ENCODE measurements at places on chromosomes 7 and 10. TPM values are rescaled to one million over a fixed set of nuclear protein-coding genes. Genes with fewer than 3 reads are reported as not detected.

Gene CNPY1
- not detected for total RNA-seq

DNA sequence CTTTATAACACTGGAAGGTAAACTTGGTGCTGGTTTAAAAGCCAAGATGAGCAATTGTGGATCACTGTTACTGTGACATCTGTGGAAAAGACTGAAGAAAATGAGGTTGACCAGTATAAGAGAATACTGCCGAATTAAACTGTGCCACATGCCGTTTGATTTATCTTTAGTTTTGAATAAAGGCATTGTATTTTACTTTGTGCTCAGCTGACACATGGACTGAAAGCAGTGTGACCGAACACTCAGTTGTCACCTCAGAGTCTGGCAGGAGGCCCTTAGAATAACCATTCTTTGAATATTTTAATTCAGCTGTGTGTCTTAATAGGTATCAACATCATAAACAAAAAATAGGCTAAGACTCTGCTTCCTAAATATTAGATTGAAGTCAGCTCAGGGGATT is 133.7 kb upstream of the GJD4 start:
- no peak overlapping the region for H3K4me3 ChIP-seq
- DNase-seq, result no peak
- H3K36me3 ChIP-seq, result no peaks in the 10 kb centered on the region
- no peak overlapping the region for H3K27ac ChIP-seq

DNA sequence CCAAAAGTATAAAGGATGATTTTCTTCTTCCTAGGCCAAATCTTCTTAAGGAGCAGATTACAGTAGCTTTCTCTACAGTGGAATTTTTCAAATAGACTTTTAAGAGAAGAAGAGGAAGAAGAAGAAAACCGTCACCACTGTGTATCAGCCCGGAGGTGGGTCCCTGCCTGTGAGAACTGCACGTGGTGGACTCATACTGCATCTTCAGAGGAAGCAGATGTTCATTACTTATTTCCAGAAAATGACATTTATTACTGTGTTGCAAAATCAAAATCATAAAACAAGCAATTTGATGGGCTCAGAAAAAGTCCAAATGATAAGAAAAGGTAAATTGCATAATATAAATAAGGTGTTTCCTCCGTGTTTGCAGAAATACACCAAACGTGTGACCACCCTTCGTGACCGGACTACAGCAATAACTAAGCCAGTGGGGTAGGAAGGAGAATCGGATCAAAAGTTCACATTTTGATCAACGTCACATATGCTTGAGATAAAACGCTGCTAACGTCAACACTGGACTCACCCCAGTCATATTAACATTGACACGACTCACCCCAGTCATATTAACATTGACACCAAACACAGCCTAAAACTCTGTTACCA is 179.2 kb downstream of the PTPRN2 start:
- no peaks in the 10 kb centered on the region for H3K4me1 ChIP-seq
- peaks cover 3% of the 10 kb centered on the region for H3K27me3 ChIP-seq
- DNase-seq, result no peak
- no peaks in the 10 kb centered on the region for H3K36me3 ChIP-seq

Gene PIK3CG
- 8.9 TPM for total RNA-seq

- no peaks in the 10 kb centered on the region for H3K4me1 ChIP-seq
- H3K27ac ChIP-seq, result no peak overlapping the region
- no peak for DNase-seq
- no peak overlapping the region for H3K4me3 ChIP-seq
- H3K27me3 ChIP-seq, result peaks cover 4% of the 10 kb centered on the region
- no peaks in the 10 kb centered on the region for H3K36me3 ChIP-seq
These were observed 100.1 kb upstream of the UNC5B start for GRCh38 chr10:71112138-71112785.

GRCh38 chr7:29605671-29606070 is 42.0 kb downstream of the PRR15 start:
- no peak overlapping the region for H3K4me3 ChIP-seq
- no peaks in the 10 kb centered on the region for H3K27me3 ChIP-seq
- H3K4me1 ChIP-seq, result no peaks in the 10 kb centered on the region
- DNase-seq, result no peak
- H3K27ac ChIP-seq, result peak overlapping the region; percentile 52

DNA sequence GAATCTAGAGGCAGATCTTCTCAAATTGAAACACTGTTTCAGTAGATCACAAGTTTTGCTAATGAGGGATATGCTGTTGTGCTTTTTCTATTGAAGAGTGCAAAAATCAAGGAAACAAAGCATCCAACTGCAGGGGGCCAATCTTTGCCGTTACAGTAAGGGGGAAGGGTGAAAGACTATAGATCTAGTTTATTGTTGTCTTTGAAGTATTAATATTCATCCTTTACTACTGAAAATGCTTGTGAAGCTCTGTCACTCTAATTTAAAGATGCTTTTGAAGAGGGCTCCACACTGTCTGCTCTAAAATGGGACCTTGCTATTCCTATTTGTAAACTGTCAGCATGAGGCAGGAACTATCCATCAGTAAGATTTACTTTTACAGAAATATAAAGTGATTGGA is 110.3 kb downstream of the MBL2 start:
- H3K27me3 ChIP-seq, result no peaks in the 10 kb centered on the region
- no peak overlapping the region for H3K4me3 ChIP-seq
- no peaks in the 10 kb centered on the region for H3K4me1 ChIP-seq
- H3K36me3 ChIP-seq, result no peaks in the 10 kb centered on the region

GRCh38 chr10:118908557-118909256 is 120.8 kb upstream of the NANOS1 start:
- peaks cover 17% of the 10 kb centered on the region for H3K4me1 ChIP-seq
- DNase-seq, result no peak
- no peaks in the 10 kb centered on the region for H3K36me3 ChIP-seq

Gene FAM237B
- not detected for total RNA-seq

Gene CISD1
- 38.5 TPM for total RNA-seq

- no peak for DNase-seq
- H3K4me3 ChIP-seq, result no peak overlapping the region
- no peaks in the 10 kb centered on the region for H3K4me1 ChIP-seq
- H3K27me3 ChIP-seq, result no peaks in the 10 kb centered on the region
These were observed 352.1 kb downstream of the FRMD4A start for GRCh38 chr10:13978533-13979115.

DNA sequence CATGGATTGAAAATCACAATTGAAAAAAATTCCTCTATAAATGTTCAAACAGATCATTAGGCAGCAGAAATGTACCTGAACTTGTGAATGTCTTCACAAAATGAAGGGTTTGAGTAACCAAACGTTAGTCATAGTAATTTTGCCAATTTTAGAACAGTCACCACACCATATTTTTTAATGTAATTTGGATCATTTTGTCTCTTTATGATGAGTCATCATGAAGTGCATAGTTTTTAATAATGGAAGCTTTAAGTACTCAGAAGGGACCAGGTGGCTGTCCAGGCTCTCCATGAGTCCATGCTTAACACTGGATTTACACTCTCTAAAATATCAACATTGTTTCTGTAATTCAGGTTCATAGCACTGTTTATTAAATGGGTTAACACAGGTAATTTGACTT is 219.2 kb downstream of the ETV1 start:
- H3K27ac ChIP-seq, result no peak overlapping the region
- H3K4me3 ChIP-seq, result no peak overlapping the region
- no peak for DNase-seq
- no peaks in the 10 kb centered on the region for H3K4me1 ChIP-seq

DNA sequence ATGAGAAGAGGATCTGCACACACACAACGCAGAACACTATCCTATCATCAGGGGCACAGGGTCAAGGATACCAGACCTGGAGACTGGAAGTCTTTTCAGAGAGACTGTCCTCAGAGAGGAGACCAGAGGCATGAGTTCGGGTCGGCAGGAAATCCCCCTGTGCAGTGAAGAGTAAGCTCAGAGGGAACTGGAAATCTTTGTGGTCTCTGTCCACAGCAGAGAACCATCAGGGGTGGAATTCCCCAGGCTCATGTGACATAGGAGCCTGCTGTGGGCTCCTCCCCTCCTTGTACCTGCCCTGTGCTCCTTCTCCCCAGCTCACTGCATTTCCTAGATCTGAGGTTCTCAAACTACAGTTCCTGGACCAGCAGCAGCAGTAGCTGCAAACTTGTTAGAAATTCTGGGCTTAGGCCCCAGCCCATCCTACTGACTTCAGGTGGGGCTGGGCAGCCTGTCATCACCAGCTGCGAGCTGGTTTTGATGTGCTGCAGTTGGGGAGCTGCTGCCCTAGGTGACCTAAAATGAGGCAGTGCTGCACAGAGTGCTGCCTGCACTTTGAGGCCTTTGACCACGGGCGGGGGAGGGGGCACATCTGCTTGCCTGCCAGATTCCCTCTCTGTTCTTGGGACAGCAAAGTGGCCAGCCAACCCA is 2.4 kb downstream of the ZMIZ2 start:
- H3K27ac ChIP-seq, result peak overlapping the region; percentile 0
- H3K4me3 ChIP-seq, result no peak overlapping the region
- H3K4me1 ChIP-seq, result peaks cover 38% of the 10 kb centered on the region
- DNase-seq, result no peak

Gene PCGF6
- total RNA-seq, result 7.9 TPM

Gene ACBD7
- total RNA-seq, result not detected

- no peak overlapping the region for H3K4me3 ChIP-seq
- H3K36me3 ChIP-seq, result no peaks in the 10 kb centered on the region
- no peaks in the 10 kb centered on the region for H3K4me1 ChIP-seq
- H3K27me3 ChIP-seq, result no peaks in the 10 kb centered on the region
- no peak for DNase-seq
These were observed 201.4 kb downstream of the FZD1 start for GRCh38 chr7:91465595-91466061.

GRCh38 chr10:100254191-100254590 is 13.2 kb downstream of the CWF19L1 start:
- H3K36me3 ChIP-seq, result peaks cover 70% of the 10 kb centered on the region
- H3K27ac ChIP-seq, result no peak overlapping the region
- DNase-seq, result no peak
- H3K4me3 ChIP-seq, result no peak overlapping the region
- no peaks in the 10 kb centered on the region for H3K27me3 ChIP-seq
- H3K4me1 ChIP-seq, result no peaks in the 10 kb centered on the region

Gene ADAMTS14
- total RNA-seq, result 0.17 TPM

DNA sequence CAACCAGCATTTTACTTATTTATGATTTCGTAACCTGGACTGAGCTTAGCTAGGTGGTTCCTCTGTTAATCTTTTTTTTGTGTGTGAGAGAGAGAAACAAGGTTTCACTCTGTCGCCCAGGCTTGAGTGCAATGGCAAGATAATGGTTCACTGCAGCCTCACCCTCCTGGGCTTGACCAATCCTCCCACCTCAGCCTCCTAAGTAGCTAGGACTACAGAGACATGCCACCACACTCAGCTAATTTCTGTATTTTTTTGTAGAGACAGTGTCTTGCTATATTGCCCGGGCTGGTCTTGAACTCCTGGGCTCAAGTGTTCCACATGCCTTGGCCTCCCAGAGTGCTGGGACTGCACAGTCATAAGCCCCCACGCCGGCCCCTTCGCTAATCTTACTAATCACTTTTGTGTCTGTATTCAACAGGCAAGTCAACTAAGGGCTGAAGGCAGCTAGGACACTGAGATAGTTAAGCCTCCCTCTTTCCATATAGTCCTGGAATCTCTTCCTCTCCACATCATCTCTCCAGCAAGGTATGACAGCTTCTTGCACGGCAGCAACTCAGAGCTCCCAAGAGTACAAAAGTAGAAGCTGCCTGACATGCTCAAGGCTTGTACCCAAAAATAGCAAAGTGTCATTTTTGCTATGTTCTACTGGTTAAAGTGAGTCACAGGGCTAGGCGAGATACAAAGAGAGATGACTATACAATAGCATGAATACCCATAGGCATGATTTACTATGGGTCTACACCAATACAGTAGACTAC is 11.3 kb downstream of the KMT2C start:
- H3K36me3 ChIP-seq, result no peaks in the 10 kb centered on the region
- H3K27me3 ChIP-seq, result no peaks in the 10 kb centered on the region
- H3K27ac ChIP-seq, result peak overlapping the region; percentile 36
- no peak for DNase-seq
- H3K4me1 ChIP-seq, result peaks cover 35% of the 10 kb centered on the region

- no peaks in the 10 kb centered on the region for H3K36me3 ChIP-seq
- H3K27me3 ChIP-seq, result no peaks in the 10 kb centered on the region
- no peaks in the 10 kb centered on the region for H3K4me1 ChIP-seq
- H3K27ac ChIP-seq, result no peak overlapping the region
These were observed 88.2 kb upstream of the IMMP2L start for GRCh38 chr7:111650456-111650999.

DNA sequence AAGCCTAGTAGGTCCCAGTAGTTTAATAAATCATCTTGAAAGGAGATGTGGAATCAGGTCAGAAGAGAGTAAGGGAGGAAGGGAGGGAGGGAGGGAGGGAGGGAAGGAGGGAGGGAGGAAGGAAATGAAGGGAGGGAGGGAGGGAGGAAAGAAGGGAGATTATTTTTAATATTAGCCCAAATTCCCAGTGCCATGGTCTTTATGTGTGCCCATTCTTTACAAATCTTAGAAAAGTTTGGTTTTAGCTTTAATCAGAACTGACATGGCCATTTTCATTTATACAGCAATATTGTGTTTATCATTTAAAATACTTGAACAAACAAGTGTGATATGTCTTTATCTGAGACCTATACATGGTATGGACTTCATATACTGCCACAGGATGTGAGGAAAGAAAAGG is 86.8 kb downstream of the GAD2 start:
- no peaks in the 10 kb centered on the region for H3K36me3 ChIP-seq
- DNase-seq, result no peak
- no peaks in the 10 kb centered on the region for H3K27me3 ChIP-seq

GRCh38 chr7:130868139-130868538 is 134.1 kb upstream of the KLF14 start:
- H3K36me3 ChIP-seq, result peaks cover 21% of the 10 kb centered on the region
- no peaks in the 10 kb centered on the region for H3K4me1 ChIP-seq
- H3K27ac ChIP-seq, result no peak overlapping the region
- H3K27me3 ChIP-seq, result no peaks in the 10 kb centered on the region
- H3K4me3 ChIP-seq, result no peak overlapping the region

Gene KLLN
- total RNA-seq, result 0.42 TPM

DNA sequence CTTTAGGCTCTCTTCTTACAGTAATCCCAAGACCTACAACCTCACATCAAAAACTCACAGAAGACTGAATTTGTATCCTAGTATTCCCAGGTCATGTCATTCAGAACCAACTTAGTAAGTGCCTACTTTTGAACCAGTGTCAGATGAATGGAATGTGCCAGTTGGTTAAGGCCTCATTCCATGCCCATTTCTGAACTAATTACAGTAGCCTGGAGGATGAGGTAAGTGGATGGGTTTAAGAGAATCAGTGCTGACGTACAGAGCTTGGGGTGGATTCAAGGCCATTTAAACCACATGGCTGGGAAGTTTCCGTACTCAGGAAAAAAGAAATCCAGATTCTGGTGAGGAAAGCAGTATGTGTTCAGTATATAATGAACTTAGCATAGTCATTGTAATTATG is 21.9 kb upstream of the FOXP2 start:
- H3K4me1 ChIP-seq, result no peaks in the 10 kb centered on the region
- H3K27ac ChIP-seq, result no peak overlapping the region
- no peak for DNase-seq
- no peaks in the 10 kb centered on the region for H3K36me3 ChIP-seq
- no peaks in the 10 kb centered on the region for H3K27me3 ChIP-seq

- H3K4me1 ChIP-seq, result no peaks in the 10 kb centered on the region
- no peak overlapping the region for H3K4me3 ChIP-seq
- no peaks in the 10 kb centered on the region for H3K27me3 ChIP-seq
- H3K27ac ChIP-seq, result no peak overlapping the region
- DNase-seq, result no peak
These were observed 66.4 kb downstream of the NHLRC2 start for GRCh38 chr10:113920875-113921274.
